Activated naive CD4-positive, alpha-beta T cell treated with anti-CD3 and anti-CD28 coated beads, Interleukin-2, amount 10 ng/mL, durations not matched to agents 5 hours and 36 hours (primary cell): ENCODE measurements at places on chromosomes 4 and X. TPM values are rescaled to one million over a fixed set of nuclear protein-coding genes. Genes with fewer than 3 reads are reported as not detected.

CHRNA9 gene
- 0.29 TPM for total RNA-seq

LIMCH1 gene
- total RNA-seq = not detected

SLC49A3 gene
- total RNA-seq = 0.31 TPM

CFAP47 gene
- total RNA-seq = not detected

DCX gene
- total RNA-seq = not detected

STATH gene
- not detected for total RNA-seq

PRR32 gene
- total RNA-seq = not detected

BRS3 gene
- not detected for total RNA-seq

TRPC3 gene
- 0.82 TPM for total RNA-seq

SOX3 gene
- total RNA-seq = not detected

ARX gene
- total RNA-seq = not detected

UGT2B11 gene
- not detected for total RNA-seq

ADH6 gene
- not detected for total RNA-seq

PNMA6F gene
- not detected for total RNA-seq

MRFAP1L1 gene
- 73.1 TPM for total RNA-seq

GAGE12F gene
- total RNA-seq = not detected

BEX5 gene
- total RNA-seq = 5.8 TPM

USP9X gene
- total RNA-seq = 48.5 TPM

SATL1 gene
- total RNA-seq = not detected

IL3RA gene
- 7.9 TPM for total RNA-seq

NWD2 gene
- not detected for total RNA-seq

DRD5 gene
- not detected for total RNA-seq

C4orf50 gene
- total RNA-seq = 0.13 TPM

LSM6 gene
- total RNA-seq = 47.9 TPM

AMTN gene
- not detected for total RNA-seq

ZIC3 gene
- total RNA-seq = not detected

OTUD6A gene
- total RNA-seq = not detected

SPANXA2 gene
- not detected for total RNA-seq

PCSK1N gene
- total RNA-seq = 0.91 TPM

MAGEB6B gene
- not detected for total RNA-seq

GPC3 gene
- 1.1 TPM for total RNA-seq

CFP gene
- 47.5 TPM for total RNA-seq

APOOL gene
- total RNA-seq = 13.2 TPM

PPAT gene
- total RNA-seq = 20.5 TPM

PAGE2B gene
- total RNA-seq = not detected

GLRB gene
- not detected for total RNA-seq

TMEM271 gene
- not detected for total RNA-seq

ZNF81 gene
- 9.3 TPM for total RNA-seq

SUPT20HL2 gene
- total RNA-seq = not detected

CSAG3 gene
- not detected for total RNA-seq

CBR4 gene
- total RNA-seq = 14.5 TPM

RHOXF2B gene
- total RNA-seq = not detected

DUX4 gene
- total RNA-seq = not detected

AREG gene
- total RNA-seq = 0.24 TPM

USP17L28 gene
- not detected for total RNA-seq

SH3D19 gene
- total RNA-seq = not detected

ATP2B3 gene
- not detected for total RNA-seq

LONRF3 gene
- 1.1 TPM for total RNA-seq

TBC1D9 gene
- total RNA-seq = not detected

HSFX4 gene
- total RNA-seq = not detected

ADRA2C gene
- total RNA-seq = not detected

UBE2D3 gene
- 362 TPM for total RNA-seq

FOXR2 gene
- not detected for total RNA-seq

SYTL5 gene
- not detected for total RNA-seq

MAGEB2 gene
- total RNA-seq = not detected

VEGFD gene
- not detected for total RNA-seq

TEX13D gene
- not detected for total RNA-seq

TMEM156 gene
- total RNA-seq = 27.9 TPM
